ENCODE measurements at places on chromosomes 12 and 14.

DNA sequence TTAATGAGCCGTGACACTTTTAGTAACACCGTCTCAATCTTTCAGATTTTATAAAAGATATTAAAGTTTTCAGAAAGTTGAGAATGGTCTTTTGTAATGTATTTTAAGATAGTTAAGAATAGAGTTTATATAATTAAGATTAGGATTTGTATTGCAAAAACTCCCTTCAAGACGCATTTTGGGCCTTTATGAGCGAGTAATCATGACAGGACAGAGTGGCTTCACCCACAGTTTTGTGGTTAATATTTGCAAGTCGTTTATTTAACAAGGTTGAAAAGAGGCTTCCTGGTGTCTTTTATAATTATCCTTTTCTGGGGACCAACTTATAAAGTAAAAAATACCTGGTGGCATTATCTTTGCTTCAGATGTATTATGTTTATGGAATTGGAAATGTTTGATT lies 44.0 kb downstream of the TRAF3 start:
- no peak for DNase-seq

- DNase-seq = no peak
Observed at GRCh38 chr12:93015871-93016751, 87.0 kb upstream of the EEA1 start.

DNA sequence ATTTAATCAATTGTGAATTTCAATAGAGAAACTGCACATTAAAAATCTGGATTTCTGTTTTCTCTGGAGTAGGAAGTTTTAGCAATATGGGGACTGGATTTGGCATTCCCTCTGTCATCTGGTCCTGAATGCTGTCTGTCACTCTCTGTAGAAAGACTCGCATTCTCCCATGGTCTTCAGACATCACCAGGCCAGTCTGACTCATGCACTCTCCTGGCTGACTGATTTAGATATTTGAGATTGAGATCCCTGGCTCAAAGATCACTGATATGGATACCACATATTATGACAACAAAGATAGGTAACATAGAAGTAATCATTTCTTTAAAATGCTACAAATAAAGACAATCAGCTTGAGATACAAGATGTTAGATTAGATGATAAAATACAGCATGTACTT lies 524.5 kb downstream of the GALC start:
- no peak for DNase-seq

GRCh38 chr14:37466003-37466622 lies 128.9 kb downstream of the FOXA1 start:
- no peak for DNase-seq

- DNase-seq = no peak
Observed at GRCh38 chr12:132099739-132100138, 44.4 kb downstream of the DDX51 start.

GRCh38 chr12:14904854-14905253 lies 19.2 kb upstream of the MGP start:
- no peak for DNase-seq
